ENCODE measurements at places on chromosomes 12 and 14.

GRCh38 chr14:96027431-96028355 lies 11.5 kb upstream of the C14orf132 start:
- no peak for DNase-seq

DNA sequence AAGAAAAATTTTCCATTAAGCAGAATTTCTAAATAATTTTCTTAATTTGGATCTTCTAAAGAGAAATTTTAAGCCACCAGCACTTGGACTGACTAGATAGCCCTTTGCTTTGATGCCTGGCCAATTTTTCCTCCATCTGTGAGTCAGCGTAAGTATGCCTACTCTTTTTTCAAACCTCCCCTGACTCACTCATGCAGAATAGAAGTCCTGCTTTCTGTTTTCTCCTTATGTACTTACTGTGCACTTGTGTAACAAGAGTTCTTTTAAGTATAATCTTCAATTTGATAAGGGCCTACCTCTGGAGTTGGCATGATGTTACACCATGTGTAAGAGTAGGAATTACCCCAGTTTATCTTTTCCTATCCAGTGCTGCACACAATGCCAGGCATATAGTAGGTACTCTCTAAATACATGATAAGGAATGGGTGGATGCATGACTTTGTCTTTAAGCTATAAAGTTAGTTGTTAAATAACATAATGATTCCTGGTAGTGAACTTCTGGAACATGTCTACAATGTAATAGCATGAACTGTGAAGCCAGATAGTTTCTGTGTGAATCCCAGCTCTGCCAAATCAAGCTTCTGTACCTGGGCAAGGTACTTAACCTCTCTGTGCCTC lies 329.6 kb downstream of the TMTC2 start:
- DNase-seq: no peak

GRCh38 chr14:81401420-81402122 lies 1.4 kb upstream of the STON2 start:
- no peak for DNase-seq

GRCh38 chr14:100779691-100780080 lies 46.2 kb upstream of the MEG3 start:
- DNase-seq: no peak

- no peak for DNase-seq
These were observed 75.9 kb downstream of the TMTC1 start for GRCh38 chr12:29707846-29708245.

- DNase-seq: no peak
These were observed 256.0 kb downstream of the PPFIA2 start for GRCh38 chr12:81502912-81503695.

GRCh38 chr12:16076557-16076956 lies 165.4 kb downstream of the DERA start:
- no peak for DNase-seq

DNA sequence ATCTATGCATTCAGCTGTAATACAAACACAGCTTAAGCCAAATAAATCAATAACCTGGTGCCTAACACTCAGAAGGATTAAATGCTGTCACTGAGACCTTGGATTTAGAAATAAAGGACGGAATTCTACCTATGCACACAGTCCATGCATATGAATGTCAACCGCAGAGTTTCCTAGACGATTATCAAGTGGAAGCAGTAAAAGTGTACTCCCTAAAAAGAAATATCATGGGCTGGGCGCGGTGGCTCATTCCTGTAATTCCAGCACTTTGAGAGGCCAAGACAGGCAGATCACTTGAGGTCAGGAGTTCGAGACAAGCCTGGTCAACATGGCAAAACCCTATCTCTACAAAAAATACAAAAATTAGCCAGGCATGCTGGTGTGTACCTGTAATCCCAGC lies 188.2 kb upstream of the DYRK2 start:
- no peak for DNase-seq

DNA sequence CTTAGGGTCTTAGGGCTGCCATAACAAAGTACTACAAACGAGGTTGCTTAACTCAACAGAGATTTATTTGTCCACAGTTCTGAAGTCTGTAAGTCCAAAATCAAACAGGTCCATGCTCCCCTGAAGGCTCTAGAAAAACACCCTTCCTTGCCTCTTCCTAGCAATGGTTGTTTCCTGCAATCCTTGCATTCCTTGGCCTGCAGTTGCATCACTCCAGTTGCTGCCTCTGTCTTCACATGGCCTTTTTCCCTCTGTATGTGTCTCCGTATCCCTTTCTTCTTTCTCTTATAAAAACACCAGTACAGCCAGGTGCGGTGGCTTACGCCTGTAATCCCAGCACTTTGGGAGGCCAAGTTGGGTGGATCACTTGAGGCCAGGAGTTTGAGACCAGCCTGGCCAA lies 17.4 kb downstream of the KCNMB4 start:
- no peak for DNase-seq

DNA sequence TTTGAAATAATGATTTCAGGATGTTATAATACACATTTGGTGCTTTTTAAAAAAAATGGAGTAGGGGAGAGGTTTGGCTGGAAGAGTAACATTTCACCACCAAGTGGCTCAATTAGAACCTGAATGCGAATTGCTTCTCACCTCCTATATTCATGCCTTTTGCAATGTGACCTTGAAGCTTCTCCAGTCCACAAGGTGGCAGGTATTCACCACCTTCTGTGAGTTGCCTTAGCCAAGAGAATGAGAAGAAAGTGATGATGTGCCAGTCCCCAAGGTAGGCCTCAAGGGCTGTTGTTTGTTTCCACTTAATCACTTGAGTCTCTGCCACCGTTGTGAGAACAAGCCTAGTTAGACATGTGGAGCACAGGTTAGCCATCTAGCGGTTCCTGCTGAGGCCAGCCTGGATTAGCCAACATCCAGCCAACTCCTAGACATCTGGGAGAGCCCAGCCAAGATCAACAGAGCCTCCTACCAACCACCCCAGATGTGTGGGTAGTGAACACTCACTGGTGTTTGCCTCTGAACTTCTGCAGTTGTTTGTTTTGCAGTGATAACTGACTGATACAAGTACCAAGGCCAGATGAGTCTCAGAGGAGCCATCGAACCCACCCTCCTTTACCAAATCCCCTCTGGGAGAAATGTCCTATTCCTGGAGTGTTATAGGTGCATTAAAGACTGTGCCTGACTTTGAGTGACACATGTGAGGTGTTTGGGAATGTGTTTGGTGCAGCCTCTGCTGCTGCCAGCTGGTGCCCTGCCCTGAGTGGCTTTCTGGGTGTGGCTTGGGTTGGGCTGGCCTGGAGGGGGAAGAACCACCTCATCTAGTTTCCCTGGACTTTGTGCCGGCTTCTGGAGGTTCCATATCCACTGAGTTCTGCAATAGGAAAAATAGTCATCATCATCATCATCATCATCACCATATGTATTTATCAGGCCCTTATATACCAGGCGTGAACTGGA lies 132.5 kb upstream of the RFLNA start:
- no peak for DNase-seq

- no peak for DNase-seq
These were observed 17.6 kb downstream of the PTPRB start for GRCh38 chr12:70619471-70620152.

All from cortex of kidney (tissue), 1 donor.